ENCODE measurements at places on chromosomes 2 and 18.

- no peak for DNase-seq
These were observed 160.1 kb downstream of the DYSF start for GRCh38 chr2:71613403-71613952.

GRCh38 chr2:44450082-44450481 is 88.3 kb downstream of the CAMKMT start:
- no peak for DNase-seq

DNA sequence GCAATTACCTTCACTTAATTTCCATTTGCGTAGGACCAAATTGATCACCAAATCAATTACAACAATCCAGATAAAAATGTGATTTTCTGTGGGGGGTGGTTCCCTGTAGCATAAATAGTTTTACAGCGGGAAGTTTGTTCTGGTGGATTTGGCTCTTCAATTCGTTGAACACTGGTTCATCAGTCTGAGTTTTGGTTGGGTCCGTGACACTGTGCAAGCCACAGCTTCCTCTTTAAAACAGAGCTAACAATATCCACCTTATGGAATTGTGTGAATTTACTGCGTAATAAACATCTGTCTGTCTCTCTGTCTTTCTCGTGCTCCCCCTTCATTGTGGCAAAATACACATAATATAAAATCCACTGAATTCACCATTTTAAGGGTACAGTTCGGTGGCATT is 310.8 kb downstream of the TGIF1 start:
- DNase-seq = no peak

DNA sequence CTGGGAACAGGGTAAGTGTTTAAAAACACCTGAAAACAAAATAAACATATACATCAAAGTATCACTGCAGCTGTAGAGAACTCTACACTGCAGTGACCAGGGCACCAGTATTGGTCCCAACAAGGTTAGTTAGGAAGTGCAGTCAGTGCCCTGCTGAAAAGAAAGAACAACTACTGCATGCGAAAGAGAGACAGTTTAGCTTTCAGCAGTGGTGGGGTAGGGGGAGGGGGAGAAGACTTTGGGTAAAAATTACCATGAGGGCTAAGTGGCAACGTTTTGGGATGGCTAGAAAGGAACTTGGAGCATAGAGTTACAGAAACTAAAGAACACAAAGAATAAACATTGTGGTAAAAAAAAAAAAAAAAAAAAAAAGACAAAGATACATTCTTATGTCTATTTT is 112.1 kb downstream of the UPP2 start:
- no peak for DNase-seq

DNA sequence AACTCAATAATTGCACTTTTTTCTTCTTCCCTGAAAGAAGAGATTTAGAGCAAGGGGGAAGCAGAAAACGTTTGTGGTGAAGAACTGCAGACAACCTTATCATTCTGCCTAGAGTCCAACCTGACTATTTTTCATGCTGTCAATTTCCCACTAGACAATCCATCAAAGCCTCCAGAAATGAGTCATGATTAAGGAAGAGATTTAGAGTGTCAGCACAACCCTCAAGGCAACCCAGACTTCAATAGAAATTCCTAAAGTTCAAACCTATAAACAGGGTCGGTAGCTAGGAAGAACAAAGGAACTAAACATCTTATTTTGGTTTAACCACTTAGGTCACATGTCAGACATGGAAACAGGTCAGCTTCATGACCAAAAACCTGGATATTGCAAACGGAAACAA is 86.9 kb downstream of the SLC25A12 start:
- DNase-seq = no peak

DNA sequence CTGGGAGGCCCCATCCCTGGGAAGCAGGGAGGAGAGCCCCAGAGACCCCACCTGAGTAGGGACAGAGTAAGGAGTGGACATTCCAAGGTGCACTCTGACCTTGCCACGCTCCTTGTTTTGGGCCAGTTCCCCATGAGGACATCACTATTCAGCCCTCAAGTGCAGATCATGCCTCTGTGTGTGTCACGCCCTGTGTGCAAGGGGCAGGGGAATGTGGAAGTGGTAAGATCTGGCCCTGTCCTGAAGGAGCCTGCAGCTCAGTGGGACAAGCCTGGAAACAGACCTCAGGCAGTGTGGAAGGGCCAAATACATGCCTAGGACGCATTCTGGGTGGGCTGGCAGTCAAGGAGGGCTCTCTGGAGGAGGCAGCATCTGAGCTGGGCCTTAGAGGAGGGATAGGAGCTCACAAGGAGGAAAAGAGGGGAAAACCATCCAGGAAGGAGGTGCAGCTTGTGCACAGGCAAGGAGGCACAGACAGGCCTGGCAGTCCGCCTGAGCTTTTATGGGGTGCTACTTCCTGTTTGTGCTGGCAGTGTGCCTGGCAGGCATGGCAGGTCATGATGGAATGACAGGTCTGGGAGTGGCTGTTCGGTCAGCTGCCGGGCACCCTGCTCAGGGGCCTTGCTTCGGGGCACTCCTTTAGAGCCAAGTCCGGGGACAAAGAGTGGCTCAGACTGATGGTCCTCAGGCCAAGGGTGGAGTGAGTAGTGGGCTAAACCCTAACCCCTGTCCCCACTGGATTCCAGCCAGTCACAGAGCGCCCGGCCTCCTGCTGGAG is 3.3 kb downstream of the KLHL30 start:
- DNase-seq = no peak

DNA sequence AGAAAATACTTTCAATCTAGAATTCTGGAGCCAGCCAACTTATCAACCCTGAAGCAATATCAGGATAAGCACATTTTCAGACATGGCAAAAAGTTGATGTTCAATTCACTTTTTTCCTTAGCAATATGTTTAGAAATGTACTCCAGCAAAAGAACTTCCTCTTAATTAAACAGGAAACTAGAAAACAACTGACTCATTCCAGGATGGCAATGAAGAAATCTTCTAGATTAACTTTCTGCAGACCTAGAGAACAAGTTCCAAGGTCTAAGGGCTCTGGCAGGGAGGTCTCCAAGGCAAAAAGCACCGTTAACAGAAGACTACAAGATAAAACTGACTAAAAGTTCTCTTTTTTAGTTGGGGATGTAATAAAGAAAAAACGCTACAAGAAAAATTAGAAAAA is 69.2 kb upstream of the VWC2L start:
- DNase-seq = no peak

- no peak for DNase-seq
These were observed 30.0 kb downstream of the ATOH8 start for GRCh38 chr2:85783796-85784195.

GRCh38 chr2:28338831-28339321 is 53.8 kb upstream of the FOSL2 start:
- DNase-seq = no peak

DNA sequence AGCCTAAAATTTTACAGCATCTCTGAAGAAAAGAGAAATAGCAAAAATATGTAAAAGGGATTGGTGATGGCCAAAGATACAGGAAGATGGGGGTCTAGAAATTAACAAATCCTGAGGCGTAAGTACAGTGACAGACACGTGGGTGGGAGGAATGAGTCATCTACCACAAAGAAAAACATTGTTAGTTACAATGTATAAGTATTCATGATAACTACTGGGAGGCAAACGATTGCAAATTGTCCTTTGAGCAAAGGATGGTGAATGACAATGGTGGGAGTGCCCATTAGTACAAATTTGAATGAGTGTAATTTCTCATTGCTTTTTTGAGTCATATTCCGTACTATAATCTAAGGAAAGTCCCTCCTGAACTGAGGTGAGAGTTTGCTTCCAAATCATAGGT is 809.0 kb upstream of the FAM98A start:
- DNase-seq = no peak

DNA sequence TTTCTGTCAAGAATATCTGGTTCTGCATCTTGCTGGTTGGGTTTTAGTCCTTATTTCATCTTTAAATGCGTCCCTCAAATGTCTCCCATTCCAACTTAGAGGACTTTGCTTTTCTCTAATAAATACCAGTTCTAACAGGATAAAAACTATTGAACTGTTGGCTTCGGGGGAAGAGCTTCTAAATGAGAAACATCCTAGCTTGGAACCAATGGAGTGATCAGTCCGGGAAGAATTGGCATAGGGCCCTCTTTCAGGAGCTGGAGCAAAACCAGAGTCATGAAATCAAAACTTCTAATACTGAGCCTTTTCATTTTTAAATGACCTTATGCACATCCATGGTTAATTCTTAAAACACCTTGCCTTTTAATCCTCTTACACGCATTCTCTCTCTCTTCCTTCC is 401.6 kb upstream of the SMIM21 start:
- DNase-seq = no peak

- DNase-seq = no peak
These were observed 111.2 kb upstream of the FSHR start for GRCh38 chr2:49265471-49265870.

GRCh38 chr2:200322607-200323006 is 16.1 kb downstream of the SPATS2L start:
- DNase-seq = no peak

GRCh38 chr2:1446301-1446700 is 33.0 kb downstream of the TPO start:
- no peak for DNase-seq

- no peak for DNase-seq
These were observed 153.9 kb upstream of the PELI1 start for GRCh38 chr2:64298161-64298560.

GRCh38 chr18:22167091-22167470 is 2.3 kb upstream of the GATA6 start:
- DNase-seq = no peak

- no peak for DNase-seq
These were observed 353.1 kb upstream of the FANCL start for GRCh38 chr2:58594175-58594574.

- no peak for DNase-seq
These were observed 63.1 kb upstream of the TXNDC2 start for GRCh38 chr18:9822587-9823185.

DNA sequence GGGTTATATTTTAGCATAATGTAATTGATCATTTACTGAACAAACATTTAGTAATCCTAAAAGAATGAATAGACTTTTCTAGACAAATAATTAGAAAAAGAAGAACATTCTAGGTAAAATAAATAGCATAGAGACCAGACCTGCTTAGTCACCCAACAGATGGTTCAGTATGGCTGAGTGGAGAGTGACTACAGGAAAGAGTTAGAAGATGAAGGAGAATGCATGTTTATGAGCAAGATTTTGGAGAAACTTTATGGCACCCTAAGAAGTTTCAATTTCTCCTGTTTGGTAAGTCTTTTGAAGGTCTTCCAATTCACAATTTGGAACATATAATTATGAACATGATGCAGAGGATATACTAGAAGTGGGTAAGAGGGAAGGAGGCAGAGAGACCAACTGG is 32.9 kb downstream of the FAP start:
- no peak for DNase-seq

DNA sequence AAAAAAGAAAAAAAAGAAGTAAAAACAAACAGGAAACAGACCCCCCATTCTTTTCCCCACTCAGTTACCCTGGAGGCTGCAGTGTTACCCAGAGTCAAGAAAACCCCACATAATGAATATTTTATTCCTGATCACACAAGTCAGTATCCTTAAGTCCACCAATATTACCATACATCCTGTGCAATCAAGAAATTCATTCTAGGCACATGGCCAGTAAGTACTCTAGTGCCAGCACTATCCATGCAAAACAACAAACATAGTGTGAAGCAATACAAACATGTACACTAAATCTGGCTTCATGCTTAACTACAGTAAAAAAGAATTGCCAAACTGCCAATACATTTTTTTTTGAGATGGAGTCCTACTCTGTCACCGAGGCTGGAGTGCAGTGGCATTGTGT is 111.6 kb downstream of the FAM168B start:
- DNase-seq = no peak

- DNase-seq = no peak
These were observed 44.7 kb downstream of the C2orf42 start for GRCh38 chr2:70145851-70146739.

GRCh38 chr2:39772086-39772811 is 6.8 kb downstream of the THUMPD2 start:
- DNase-seq = no peak

Data from activated gamma-delta T cell treated with Interleukin-2 at 50 U/mL for 16 hours (primary cell).